Upper lobe of left lung (tissue), 6 donors: ENCODE measurements at places on chromosomes 2 and 18. TPM values are rescaled to one million over a fixed set of nuclear protein-coding genes. Genes with fewer than 3 reads are reported as not detected.

- H3K4me3 ChIP-seq = no peak overlapping the region
- no peaks in the 10 kb centered on the region for H3K4me1 ChIP-seq
- H3K27me3 ChIP-seq = no peaks in the 10 kb centered on the region
- H3K36me3 ChIP-seq = no peaks in the 10 kb centered on the region
These were observed 6.1 kb downstream of the MAB21L4 start for GRCh38 chr2:240889601-240890560.

DNA sequence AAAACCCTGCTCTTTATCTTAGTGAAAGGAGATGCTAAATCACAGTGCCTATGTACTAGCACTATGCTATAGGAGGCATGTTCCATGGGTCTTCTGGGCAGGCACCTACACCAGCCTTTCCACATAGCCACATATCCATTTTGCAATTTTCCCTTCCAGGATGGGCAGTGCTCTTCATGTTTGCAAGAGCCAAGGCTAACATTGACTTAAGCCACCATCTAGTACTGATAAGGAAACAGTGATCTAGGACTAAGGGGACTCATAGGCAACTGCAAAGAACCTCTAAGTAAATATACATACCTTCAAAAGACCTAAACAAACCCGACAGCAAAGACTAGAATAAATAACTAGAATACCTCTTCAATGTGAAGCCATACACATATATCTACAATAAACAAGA, 919.7 kb upstream of the GYPC start:
- H3K36me3 ChIP-seq = no peaks in the 10 kb centered on the region
- H3K4me1 ChIP-seq = no peaks in the 10 kb centered on the region
- no peak overlapping the region for H3K27ac ChIP-seq
- H3K4me3 ChIP-seq = no peak overlapping the region
- DNase-seq = no peak
- no peaks in the 10 kb centered on the region for H3K27me3 ChIP-seq

DNA sequence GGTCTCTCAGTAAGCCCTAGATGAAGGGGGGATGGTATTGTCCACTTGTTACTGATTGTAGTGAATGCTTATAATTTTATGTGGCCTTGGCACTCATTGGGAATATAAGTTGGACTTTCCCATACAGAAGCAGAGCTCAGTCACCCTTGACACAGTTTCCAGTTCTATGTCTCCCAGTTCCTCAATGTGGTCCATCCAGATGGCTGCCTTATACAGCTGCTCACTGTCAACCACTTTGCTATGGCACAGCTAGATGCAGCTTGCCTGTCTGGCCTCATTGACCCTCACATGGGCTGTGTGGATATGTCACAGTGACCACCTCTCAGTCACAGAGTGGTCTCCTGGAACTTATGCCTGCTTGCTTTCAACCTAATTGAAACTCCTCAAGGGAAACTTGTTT, 21.7 kb downstream of the SLC39A6 start:
- H3K36me3 ChIP-seq = peaks cover 7% of the 10 kb centered on the region
- H3K4me3 ChIP-seq = no peak overlapping the region
- no peak for DNase-seq

- no peaks in the 10 kb centered on the region for H3K36me3 ChIP-seq
- peak overlapping the region; percentile 19 for H3K27ac ChIP-seq
- H3K4me3 ChIP-seq = no peak overlapping the region
- H3K27me3 ChIP-seq = no peaks in the 10 kb centered on the region
- H3K4me1 ChIP-seq = peaks cover 2% of the 10 kb centered on the region
- DNase-seq = no peak
These were observed 26.6 kb upstream of the SLC14A2 start for GRCh38 chr18:45588376-45589355.

DNA sequence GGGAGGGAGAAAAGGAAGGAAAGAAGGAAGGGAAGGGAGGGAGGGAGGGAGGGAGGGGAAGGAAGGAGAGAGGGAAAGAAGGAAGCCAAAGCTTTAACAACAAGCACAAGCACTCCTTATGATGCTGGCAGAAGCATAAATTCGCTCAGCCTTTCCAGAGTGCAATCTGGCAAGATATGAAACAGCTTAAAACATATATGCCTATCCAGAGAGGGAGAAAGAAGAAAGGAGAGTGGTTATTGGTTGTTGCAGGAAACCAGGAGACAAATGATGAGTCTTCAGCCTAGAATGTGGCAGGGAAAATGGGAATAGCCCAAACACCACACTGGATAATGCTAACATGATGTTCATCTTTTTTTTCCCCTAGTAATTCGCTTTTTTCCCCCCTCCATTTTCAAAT, 64.0 kb downstream of the STPG4 start:
- no peak for DNase-seq
- H3K27me3 ChIP-seq = no peaks in the 10 kb centered on the region
- H3K36me3 ChIP-seq = no peaks in the 10 kb centered on the region
- H3K27ac ChIP-seq = no peak overlapping the region
- H3K4me1 ChIP-seq = peaks cover 28% of the 10 kb centered on the region

DNA sequence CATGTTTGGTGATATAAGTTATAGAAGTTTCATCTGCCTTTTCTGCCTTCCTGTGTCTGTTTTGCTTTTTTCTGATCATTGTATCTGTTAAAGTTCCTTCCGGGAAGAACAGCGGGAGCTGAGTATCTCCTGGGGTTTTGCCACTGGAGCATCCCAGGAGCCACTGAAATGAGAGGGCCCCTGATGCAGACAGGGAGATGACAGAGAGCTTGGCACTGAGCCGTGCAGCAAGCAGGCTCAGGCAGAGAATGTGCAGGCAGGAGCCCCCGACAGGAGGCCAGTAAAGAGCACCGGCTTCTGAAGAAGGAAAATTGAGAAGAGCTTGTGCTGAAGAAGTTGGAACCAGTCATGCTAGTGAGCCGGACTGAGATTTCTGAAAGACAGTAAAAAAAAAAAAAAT, 137.8 kb downstream of the TDRD15 start:
- no peaks in the 10 kb centered on the region for H3K4me1 ChIP-seq
- H3K36me3 ChIP-seq = no peaks in the 10 kb centered on the region
- H3K4me3 ChIP-seq = no peak overlapping the region
- no peak for DNase-seq
- H3K27me3 ChIP-seq = no peaks in the 10 kb centered on the region

NRP2 gene
- 61.4 TPM for total RNA-seq

- no peak overlapping the region for H3K4me3 ChIP-seq
- no peaks in the 10 kb centered on the region for H3K4me1 ChIP-seq
- H3K27me3 ChIP-seq = no peaks in the 10 kb centered on the region
- H3K36me3 ChIP-seq = no peaks in the 10 kb centered on the region
These were observed 325.6 kb downstream of the TXNL1 start for GRCh38 chr18:56312551-56313335.

BOD1L2 gene
- total RNA-seq = not detected

- H3K4me3 ChIP-seq = no peak overlapping the region
- no peaks in the 10 kb centered on the region for H3K27me3 ChIP-seq
- no peak overlapping the region for H3K27ac ChIP-seq
- DNase-seq = no peak
- H3K4me1 ChIP-seq = no peaks in the 10 kb centered on the region
These were observed 561.2 kb downstream of the METTL4 start for GRCh38 chr18:2009942-2010697.

DNA sequence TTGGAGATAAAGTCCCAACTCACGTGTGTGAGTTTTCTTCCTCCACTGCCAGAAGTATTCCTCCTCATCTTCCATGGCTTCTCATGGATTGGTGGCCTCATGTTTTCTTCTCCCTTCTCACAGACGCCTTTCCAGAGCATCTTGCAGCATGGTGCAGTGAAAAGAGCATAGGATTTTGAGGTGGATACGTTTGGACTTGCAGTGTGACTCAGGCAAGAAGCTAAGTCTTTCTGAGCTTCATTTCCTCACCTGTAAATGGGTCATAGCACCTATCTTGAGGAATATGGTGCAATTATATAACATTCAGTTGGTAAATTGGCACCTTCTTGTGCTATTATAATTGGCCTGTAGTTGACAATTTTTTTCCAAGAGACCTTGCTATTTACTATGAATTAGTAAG, 247.6 kb downstream of the RDH14 start:
- no peaks in the 10 kb centered on the region for H3K4me1 ChIP-seq
- H3K4me3 ChIP-seq = no peak overlapping the region
- H3K36me3 ChIP-seq = no peaks in the 10 kb centered on the region
- H3K27me3 ChIP-seq = no peaks in the 10 kb centered on the region

DNA sequence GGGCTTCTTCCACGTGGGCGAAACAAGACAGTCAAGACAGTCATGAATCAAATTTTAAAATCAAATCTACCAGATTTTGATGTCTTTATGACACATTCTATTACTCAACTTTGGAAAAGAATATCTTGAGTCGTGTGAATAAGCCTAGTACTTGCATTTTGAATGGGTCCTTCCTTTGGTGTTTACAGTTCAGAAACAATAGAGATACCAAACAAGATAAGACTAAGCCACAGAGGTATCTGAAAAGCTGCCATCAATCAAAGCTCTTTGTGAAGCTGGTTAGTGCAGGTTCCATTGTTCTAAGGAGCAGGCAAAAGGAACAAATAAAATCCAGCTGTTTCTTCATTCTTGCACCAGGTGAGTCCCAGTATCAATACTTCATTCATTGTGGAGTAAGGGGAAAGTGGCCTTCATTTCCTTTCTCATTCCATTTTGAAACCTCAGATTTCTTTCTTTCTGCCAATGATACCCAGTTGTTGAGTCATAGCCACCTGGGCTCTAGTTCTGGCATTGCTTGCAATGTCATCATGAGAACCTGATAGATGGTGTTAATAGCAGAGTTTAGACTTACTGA, 151.7 kb upstream of the L3MBTL4 start:
- no peak overlapping the region for H3K4me3 ChIP-seq
- no peak for DNase-seq
- H3K4me1 ChIP-seq = peaks cover 7% of the 10 kb centered on the region
- no peaks in the 10 kb centered on the region for H3K36me3 ChIP-seq
- H3K27me3 ChIP-seq = no peaks in the 10 kb centered on the region

DNA sequence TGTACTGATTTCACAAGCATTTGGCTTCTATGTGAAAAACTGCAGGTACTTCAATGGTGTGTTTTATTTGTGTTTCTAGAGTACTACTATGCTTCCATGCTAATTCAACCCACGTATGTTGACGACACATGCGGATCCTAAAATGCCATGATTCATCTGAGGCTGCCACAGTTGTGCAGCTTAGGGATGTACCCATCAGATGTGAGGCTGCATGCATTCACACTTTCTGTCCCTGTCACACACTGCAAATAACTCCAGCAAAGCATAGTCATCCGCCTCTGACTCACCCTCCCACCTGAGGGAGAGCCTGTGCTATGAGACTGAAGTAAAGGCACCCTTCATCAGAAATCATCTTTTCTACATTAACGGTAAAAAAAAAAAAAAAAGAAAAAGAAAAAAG, 22.1 kb upstream of the SERTAD2 start:
- H3K4me3 ChIP-seq = no peak overlapping the region
- H3K36me3 ChIP-seq = no peaks in the 10 kb centered on the region
- no peak overlapping the region for H3K27ac ChIP-seq
- H3K4me1 ChIP-seq = no peaks in the 10 kb centered on the region
- DNase-seq = no peak
- H3K27me3 ChIP-seq = no peaks in the 10 kb centered on the region

IL1R2 gene
- 46.7 TPM for total RNA-seq

GALNT14 gene
- 1.4 TPM for total RNA-seq

- DNase-seq = no peak
- no peaks in the 10 kb centered on the region for H3K4me1 ChIP-seq
- H3K27ac ChIP-seq = no peak overlapping the region
- H3K4me3 ChIP-seq = no peak overlapping the region
- peaks cover 5% of the 10 kb centered on the region for H3K27me3 ChIP-seq
- H3K36me3 ChIP-seq = no peaks in the 10 kb centered on the region
These were observed 130.0 kb upstream of the CTDP1 start for GRCh38 chr18:79549638-79550000.

DNA sequence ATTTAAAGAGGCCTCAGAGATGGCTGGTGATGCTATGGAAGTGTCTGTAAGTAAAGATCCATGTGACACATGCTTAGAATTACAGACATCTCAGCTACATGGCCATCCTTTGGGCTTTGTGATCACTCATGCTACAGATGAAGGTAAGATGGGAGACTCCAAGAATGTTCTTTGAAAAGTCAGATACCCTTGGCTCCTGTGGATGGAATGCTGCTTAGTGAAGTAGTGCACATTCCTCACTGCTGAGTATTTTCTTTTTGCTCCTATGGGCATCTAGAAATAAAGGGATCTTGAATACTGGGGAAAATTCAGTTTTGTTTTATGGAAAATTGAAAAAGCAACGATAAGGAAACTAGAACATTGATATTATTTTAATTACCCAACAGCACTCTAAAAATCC, 55.2 kb upstream of the REV1 start:
- no peaks in the 10 kb centered on the region for H3K36me3 ChIP-seq
- H3K27ac ChIP-seq = no peak overlapping the region
- DNase-seq = no peak
- no peak overlapping the region for H3K4me3 ChIP-seq
- no peaks in the 10 kb centered on the region for H3K27me3 ChIP-seq

GRCh38 chr2:216802516-216803215, 57.2 kb downstream of the TNP1 start:
- no peaks in the 10 kb centered on the region for H3K27me3 ChIP-seq
- no peaks in the 10 kb centered on the region for H3K36me3 ChIP-seq
- H3K4me1 ChIP-seq = no peaks in the 10 kb centered on the region
- peak overlapping the region; percentile 9 for H3K27ac ChIP-seq
- no peak for DNase-seq

DNA sequence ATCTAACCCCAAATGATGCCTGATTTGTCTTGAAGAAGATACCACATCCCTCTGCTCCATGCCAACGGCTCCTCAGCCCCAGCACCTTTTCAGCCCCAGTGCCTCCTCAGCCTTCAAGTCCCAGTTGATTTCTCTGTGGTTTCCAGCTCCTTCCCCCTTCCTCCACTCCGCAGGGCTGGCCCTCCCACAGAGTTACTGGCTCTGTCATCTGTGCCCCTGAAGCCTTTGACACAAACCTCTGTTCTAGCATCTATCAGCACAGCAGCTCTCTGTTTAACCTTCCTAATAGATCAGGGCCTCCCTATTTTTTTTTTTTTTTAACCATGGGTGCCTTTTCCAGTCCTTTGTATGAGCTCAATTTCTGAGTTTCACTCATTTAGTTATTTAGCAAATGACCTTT, 201.3 kb upstream of the CXCR4 start:
- H3K27me3 ChIP-seq = no peaks in the 10 kb centered on the region
- H3K4me1 ChIP-seq = no peaks in the 10 kb centered on the region
- DNase-seq = no peak
- no peak overlapping the region for H3K4me3 ChIP-seq

DNA sequence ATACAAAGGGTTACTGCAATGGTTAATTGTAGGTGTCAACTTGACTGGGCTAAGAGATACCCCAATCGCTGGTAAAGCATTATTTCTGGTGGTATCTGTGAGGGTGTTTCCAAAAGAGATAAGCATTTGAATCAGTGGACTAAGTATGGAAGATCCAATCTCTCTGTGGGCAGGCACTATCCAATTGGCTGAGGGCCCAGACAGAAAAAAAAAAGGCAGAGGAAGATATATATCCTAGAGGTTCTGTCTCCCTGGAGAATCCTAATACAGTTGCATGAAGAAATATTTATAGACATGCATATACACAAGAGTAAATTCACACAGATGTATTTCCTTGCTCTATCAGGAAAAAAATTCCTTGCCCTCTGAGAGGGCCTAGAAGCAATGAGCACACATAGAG, 43.9 kb downstream of the TBC1D8 start:
- DNase-seq = no peak
- peaks cover 26% of the 10 kb centered on the region for H3K4me1 ChIP-seq
- no peak overlapping the region for H3K27ac ChIP-seq
- no peak overlapping the region for H3K4me3 ChIP-seq
- no peaks in the 10 kb centered on the region for H3K36me3 ChIP-seq

MOB4 gene
- total RNA-seq = 13.6 TPM
